ENCODE measurements at places on chromosomes 5 and 9.

DNA sequence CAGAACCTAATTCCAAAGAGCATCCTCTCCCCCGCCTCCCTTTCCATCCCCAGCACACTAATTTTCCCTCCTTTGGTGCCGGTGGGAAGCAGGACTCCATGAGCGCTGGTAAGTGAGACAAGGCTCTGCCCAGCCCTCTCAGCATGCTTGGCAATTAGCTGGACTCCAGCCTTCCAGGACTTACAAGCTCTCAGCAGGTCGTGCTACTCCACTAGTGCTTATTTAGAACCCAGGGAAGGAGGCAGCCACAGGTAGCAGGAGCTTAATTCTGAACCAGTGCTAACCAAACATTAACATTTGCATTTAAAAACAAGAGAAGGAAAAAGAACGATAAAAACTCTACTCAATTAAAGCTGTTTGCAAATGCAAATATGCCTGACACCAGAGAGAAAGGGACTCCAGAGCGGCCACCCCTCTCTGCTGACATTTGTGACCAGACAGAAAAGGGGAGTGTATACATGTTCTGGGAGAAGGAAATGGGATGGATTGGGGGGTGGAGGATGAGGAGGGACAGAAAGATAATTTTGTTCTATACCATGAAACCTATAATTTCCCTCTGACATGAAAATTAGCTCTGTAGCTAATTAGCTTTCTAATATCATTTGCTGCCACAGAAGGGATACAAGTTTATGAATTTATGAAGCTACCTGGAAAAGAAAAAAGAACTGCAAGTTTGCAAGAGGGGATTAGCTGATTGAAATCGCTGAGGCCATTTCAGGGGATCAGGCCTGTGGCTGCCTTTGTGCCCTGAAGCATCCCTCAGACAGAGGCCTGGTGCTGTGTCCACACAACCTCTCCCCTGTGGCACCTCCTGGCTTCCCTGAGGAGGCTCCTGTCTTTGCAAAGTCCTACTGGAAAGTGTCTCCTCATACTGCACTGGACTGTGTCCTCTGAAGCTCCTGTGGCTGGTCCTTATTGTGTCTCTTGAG, 266.3 kb downstream of the SEC61B start:
- no peak for DNase-seq

GRCh38 chr5:172336676-172337285, 53.2 kb upstream of the UBTD2 start:
- no peak for DNase-seq

DNA sequence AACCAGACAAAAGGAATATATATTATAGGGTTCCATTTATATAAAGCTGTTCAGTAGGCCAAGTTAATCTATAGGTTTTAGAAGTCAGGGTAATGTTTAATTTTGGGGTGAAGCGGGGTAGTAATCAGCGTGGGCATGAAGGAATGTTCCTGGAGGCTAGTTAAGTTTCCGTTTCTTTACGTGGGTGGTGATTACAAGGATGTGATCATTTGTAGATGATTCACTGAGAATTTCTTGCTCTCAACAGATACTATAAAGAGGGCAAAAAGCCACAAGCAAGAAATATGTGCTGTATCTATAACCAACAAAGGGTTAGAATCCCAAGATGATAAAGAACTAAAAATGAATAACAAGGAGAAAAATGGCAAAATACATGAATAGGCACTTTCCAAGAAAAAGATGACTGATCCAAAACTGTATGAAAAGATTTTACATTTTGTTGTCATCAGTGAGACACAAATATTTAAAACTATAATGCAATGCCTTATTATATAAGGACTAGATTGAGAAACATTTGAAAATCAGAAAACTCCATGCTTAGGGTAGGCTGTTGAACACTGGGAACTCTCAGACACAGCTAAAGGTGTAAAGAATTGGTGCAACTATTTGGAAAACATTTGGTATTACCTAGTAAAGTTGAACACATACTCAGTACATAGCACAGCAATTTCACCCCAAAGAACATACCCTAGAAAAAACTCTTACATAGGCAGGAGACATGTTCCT, 224.3 kb upstream of the S1PR3 start:
- DNase-seq: no peak

DNA sequence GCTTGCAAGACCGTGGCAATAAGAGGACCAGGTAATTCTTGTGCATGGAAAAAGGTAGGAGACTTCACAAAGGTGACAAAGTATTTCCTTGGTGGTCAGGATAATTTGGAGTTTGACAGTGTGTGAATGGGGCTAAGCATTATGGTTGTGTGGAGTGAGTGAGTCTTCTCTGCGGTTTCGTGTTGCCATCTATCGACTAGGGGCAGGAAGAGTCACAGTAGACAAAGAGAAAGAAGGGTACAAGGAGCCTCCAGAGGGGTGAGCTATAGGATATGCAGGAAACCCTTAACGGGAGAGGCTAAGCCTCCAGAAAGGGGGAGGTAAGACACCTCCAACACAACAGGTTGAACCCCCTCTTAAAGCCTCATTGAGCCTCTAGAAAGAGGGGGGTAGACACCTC, 64.0 kb upstream of the RANBP6 start:
- no peak for DNase-seq

DNA sequence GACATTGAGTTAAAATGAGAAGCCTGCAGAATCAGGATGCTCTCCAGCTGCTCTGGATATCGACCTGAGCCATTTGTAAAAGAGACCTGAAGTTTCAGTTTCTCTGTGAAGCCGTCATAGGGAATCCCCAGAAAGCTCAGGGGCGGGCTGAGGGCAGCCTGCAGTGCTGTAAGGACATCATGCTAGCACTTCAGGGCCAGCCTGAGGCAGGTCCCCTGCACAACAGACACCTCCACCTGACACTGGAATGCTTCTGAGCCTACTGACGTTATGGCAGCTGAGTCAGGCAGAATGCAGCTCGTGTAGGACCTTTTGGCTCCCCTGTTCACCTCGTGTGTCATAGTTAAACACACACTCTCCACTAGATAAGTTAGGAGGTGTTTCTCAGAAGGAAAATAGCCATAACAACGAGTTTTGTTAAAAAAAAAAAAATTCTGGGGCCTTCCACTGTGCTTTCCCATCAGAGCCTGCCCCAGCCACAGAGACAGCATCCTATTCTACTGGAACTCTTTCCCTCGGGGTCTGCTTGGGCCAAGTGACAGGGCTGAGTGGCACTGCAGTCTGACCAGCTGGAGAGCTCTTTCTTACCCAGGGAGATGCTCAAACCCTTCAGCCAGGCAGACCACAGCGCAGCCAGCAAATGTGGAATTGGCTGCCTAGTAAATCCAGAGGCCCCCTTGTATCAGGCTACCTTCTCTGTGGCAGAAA, 354.9 kb downstream of the DIRAS2 start:
- DNase-seq: no peak

GRCh38 chr5:132055808-132056609, 4.4 kb upstream of the IL3 start:
- peak; percentile 56 for DNase-seq

DNA sequence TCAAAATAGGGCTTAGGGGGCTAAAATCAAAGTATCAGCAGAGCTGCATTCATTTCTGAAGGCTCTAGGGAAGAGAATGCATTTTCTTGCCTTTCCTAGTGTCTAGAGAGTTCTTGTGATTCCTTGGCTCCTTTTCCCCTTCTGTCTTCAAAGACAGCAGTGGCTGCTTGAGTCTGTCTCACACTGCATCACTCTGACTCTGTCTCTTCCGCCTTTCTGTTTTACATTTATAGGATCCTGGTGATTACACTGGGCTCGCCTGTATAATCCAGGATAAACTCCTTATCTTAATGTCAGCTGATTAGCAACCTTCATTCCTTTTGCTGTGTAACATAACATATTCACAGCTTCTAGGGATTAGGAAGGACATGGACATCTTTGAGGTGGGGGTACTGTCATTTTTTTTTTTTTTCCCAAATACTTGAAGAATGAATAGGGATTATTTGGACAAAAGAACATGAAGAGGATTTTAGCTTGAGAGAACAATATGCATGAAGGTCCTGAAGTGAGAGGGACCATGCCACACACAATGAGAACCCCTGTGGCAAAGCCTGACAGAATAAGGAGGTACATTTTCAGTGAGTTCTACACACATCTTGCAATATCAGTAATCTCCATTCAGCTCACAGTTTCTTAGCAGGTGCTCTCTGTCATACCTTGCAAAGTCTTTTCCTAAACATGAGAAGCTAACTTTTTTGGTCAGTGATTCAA, 267.6 kb downstream of the FAM170A start:
- DNase-seq: no peak

All from activated gamma-delta T cell treated with Interleukin-2 at 50 U/mL for 16 hours (primary cell).